ENCODE measurements at places on chromosomes 16 and 17.
A peak's percentile ranks its signal among the peaks of the same experiment; 100 is the strongest.

- no peak for DNase-seq
Observed at GRCh38 chr16:21222495-21223337, 10.8 kb upstream of the ANKS4B start.

- DNase-seq: no peak
Observed at GRCh38 chr16:53849994-53850393, 146.0 kb downstream of the FTO start.

DNA sequence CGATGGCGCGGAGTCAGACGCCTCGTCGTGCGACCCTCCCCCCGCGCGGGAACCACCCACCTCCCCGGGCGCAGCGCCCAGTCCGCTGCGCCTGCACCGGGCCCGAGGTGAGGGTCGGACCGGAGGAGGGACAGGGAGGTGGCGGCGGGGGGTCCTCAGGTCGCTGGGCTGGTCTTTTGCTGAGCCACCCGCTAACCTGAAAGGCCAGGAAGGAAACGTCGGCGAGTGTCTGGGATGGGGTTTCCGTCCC lies 4.9 kb downstream of the TBX2 start:
- no peak for DNase-seq

- no peak for DNase-seq
Observed at GRCh38 chr16:22030087-22030812, 22.3 kb downstream of the MOSMO start.

GRCh38 chr16:30407102-30407803 lies at the start of gene ZNF771:
Gene ZNF771, plus strand, starts transcription at chr16:30407606. Its CDS starts 448 bp downstream, at chr16:30408054.
- DNase-seq: peak; percentile 96

GRCh38 chr16:3106205-3106928 lies 6.0 kb upstream of the ZNF205 start:
- peak; percentile 97 for DNase-seq

GRCh38 chr17:34261568-34262337 lies 6.7 kb downstream of the CCL2 start:
- DNase-seq: no peak

- no peak for DNase-seq
Observed at GRCh38 chr17:14693382-14693781, 392.5 kb downstream of the HS3ST3B1 start.

DNA sequence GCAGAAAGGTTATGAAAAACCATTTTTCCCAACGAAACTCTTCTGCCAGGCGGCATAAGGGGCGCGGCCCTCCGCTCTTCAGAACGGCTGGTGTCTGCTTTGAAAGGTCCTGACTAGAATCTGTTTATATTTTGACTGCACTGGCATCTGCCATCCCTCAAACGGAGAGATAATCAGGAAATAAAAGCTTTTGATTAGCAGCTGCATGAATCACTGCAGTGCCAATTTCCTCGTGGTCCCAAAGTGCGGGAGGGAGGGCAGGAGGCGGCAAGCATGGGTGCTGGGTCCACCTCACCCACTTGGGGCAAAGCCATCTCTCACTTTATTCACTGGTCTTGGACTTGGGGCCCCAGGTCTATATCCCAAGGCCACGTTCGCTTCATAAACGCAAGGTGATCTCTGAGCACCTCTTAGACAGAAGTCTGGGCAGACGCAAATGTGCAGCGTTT lies 49.7 kb downstream of the TBC1D16 start:
- DNase-seq: no peak

- DNase-seq: no peak
Observed at GRCh38 chr16:30350134-30350871, 4.8 kb downstream of the CD2BP2 start.

GRCh38 chr17:67290711-67291291 lies 45.8 kb upstream of the HELZ start:
- peak; percentile 70 for DNase-seq
